ENCODE measurements at places on chromosomes 11 and 22.

GRCh38 chr11:33910296-33910957 lies 18.6 kb upstream of the LMO2 start:
- DNase-seq: no peak

- DNase-seq: peak; percentile 20
Measured at GRCh38 chr11:19988598-19988997, 171.7 kb downstream of the DBX1 start.

- no peak for DNase-seq
Measured at GRCh38 chr11:30423886-30424285, 101.0 kb downstream of the ARL14EP start.

- DNase-seq: no peak
Measured at GRCh38 chr22:38074181-38075104, 9.5 kb downstream of the SLC16A8 start.

GRCh38 chr11:35190804-35191348 lies 51.9 kb downstream of the CD44 start:
- no peak for DNase-seq

DNA sequence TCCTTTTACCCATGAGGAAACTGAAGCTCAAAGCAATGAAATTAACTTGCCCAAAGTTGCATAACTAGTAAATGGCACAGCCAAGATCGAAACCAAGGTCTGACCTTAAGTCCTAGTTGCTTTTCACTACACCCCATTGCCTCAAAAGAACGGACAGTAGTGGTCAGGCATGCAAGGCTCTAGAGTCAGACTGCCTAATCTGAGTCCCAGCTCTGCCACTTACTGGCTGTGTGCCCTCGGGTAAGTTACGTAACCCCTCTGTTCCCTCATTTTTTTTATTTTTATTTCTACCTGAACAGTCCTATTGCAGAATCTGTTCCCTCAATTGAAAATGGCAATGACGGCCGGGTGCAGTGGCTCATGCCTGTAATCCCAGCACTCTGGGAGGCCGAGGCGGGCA lies 9.6 kb downstream of the CYB561A3 start:
- DNase-seq: no peak

GRCh38 chr22:33831207-33831606 lies 89.1 kb downstream of the LARGE1 start:
- DNase-seq: no peak

DNA sequence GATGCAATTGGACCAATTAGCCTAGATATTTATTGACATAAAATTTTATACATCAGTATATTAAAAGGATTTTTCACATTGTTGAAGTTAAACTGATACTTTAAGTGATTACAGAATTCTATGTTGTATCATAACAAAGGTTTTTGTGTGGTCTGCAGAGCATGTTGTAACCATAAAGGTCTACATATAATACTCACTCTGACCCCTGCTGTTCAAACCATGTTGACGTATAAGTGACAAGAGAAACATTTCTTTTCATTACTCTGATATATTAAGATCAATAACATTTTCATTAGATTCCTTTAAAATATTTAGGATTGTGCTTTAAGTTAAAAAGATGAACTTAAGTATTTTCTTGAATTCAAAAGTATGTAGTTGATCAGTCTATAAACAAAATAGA lies 63.9 kb downstream of the GAS2 start:
- no peak for DNase-seq

DNA sequence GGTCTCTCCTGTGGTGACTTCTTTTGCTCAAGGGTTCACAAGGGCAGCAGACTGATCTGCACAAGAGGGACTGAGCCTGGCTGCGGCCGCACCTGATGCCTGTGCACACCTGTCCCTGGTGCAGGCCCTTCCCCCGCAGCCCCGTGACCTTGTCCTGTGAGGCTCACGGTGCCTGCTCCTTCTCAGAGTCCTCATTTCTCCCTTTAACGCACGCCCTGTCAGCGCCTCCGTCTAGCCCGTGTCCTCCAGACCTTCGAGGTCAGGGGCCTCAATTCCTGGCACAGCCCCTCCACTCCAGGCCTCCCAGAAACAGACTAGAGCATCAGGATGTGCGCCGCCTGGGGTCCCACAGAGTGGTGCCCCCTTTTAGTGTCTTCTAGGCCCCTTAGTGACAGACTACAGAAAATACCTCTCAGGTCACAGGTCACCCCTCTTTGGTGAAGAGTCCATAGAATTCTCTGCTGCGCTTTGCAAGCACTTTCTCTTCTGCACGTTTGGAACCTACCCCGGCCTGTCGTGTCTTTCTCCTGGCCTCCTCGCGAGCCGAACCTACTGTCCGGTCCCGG lies 1.0 kb upstream of the DRD4 start:
- no peak for DNase-seq

DNA sequence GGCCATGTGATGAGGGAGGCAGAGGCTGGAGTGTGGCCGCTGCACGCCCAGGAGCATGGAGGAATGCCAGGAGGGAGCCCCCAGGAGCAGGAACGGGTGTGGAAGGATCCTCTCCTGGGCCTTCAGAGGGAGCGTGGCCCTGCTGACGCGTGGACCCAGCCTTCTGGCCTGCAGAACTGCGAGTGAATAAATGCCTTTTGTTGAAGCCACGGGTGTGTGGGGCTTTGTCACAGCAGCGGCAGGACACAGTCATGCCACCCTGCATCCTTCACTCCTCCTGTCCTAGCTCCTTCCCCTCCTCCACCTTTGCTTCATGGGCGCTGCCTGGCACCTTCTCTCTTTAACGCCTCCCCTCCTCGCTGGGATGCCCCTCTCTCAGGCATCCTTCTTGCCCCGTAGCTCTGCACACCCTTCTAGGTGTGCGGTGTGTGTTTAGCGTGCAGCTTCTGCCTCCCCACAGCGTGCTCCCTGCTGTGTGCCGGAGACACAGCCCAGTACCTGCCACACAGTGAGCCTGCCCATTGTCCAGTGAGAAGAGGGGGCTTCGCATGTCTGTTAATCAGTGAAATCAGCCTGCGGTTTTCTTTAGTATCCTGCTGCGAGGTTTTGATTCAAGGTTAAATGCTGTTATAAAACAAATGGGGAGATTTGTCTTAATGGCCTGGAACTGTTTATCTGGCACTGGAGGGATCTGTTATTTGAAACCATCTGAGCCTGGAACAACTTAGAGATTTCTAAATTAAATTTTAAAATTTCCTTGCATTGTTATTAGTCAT lies 459.6 kb downstream of the TBC1D22A start:
- no peak for DNase-seq

- no peak for DNase-seq
Measured at GRCh38 chr11:122242731-122243130, 126.7 kb upstream of the BLID start.

DNA sequence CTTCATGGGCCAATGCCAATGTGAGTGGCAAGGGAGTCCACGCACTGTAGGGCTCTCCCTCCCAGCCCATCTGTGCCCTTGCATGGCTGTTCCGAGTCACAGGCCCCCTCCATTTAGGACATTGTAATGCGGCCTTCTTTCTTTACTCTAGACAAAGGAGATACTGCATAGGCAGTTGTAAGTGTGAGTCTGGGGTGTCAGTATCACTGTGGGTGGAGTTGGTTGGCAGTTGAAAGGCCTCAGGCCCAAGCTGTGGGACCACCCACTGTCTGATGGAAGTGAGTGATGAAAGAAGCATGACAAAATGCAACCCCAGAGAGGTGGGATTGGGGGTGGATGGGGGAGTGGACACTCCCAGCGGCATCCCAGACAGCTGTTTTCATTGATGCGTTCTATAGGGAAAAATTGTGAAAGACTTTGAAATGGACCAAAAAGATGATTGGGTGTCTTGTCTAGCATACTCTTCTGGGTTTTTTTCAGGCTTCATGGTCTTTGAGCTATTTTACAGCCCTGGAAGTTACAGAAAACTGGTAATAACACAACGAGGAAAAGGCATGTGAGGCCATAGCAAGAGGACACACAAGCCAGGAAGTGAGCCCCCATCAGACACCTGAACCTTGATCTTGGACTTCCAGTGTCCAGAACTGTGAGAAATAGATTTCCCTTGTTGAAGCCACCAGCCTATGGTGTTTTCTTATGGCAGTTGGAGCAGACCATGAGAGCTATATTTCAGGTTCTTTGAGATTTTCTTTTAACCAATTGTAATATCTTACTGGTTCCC lies 114.6 kb downstream of the NECTIN1 start:
- no peak for DNase-seq

DNA sequence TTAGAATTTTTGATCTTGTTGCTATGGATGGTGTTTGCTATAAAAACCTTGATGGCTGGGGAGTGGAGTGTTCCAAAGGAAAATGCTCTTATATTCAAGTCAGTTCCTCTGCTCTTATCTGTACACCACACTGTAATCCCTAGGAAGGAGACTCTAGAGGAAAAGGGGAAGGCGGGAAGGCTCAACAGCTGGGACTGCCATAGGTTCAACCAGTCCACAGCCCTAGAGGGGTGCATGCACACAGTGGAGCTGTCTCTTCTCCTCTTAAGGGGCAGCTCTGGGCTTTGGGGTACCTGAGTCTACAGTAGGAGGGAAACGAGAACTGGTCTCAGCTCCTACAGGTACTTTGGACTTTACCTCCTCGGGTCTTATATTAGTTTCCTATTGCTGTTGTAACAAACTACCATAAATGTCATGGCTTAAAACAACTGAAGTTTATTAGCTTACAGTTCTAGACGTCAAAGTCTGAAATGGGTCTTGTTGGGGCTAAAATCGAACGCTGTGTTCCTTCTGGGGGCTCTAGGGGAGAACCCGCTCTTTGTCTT lies 77.2 kb upstream of the ZBED5 start:
- DNase-seq: no peak

- DNase-seq: no peak
Measured at GRCh38 chr11:58640386-58641023, 18.0 kb downstream of the CNTF start.

DNA sequence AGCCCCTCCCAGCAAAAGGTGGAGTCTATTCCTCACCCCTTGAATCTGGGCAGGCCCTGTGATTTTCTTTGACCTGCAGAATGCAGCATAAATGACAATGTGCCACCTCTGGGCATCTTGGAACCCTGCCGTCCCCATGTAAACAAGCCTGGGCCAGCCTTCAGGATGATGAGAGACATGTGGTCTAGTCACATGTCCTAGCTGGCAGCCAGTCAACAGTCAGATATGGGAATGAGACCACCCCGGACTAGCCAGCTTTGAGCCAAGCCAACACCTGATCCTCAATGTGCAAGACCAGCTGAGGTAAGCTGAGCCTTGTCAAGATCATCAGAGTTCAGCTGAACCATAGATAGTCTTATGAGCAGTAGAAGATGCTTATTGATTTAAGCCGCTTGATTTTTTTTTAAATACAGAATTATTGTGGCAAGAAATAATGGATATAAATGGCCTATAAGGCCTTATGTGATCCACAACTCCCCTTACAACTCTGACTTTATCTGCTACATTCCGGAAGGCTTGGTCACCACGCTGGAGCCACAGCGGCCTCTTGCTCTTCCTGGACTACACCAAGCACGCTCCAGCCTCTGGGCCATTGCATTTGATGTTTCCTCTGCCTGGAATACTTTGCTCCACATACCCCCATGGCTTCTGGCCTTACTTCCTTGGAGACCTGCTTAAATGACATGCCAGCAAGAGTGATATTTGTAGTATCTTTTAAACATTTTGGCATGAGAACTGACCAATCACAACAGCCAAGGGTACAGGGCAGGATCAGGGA lies 225.9 kb upstream of the SESN3 start:
- no peak for DNase-seq

DNA sequence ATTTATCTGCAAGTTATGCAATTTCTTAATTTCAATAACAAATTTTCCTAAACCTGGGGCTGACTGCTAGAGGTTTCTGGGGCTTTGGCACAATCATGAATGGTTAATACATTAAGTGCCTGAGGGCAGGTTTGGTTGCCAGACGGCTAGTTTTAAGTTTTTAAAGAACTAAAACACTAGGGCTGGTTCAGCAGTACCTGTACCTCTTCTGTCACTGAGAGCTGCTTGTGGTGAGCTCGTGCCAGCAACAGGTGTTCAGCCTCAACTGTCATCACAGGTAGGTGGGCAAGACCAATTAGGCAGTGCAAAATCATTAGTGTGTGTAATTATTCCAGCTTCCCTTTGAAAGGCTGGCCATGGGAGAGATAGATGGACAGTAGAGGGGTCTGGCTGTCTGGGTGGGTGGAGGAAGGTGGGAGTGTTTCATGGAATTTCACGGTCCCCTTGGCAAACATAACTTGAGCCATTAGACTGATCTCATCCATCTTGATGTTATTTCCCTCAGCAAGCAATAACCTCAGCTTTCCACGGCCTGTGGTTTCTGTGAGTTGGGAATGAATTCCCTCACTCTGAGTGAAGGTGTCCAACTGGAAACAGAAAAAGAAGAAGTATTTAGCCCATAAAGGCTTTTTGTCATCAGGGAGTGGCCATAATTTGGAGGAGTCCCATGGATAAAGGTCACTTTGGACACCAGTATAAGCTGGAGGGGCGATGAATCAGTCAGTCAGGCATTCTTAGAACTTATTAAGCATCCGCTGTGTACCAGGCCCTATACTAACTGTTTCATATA lies 114.8 kb downstream of the SNX19 start:
- DNase-seq: no peak

GRCh38 chr22:35045451-35045850 lies 20.5 kb upstream of the ISX start:
- DNase-seq: no peak

DNA sequence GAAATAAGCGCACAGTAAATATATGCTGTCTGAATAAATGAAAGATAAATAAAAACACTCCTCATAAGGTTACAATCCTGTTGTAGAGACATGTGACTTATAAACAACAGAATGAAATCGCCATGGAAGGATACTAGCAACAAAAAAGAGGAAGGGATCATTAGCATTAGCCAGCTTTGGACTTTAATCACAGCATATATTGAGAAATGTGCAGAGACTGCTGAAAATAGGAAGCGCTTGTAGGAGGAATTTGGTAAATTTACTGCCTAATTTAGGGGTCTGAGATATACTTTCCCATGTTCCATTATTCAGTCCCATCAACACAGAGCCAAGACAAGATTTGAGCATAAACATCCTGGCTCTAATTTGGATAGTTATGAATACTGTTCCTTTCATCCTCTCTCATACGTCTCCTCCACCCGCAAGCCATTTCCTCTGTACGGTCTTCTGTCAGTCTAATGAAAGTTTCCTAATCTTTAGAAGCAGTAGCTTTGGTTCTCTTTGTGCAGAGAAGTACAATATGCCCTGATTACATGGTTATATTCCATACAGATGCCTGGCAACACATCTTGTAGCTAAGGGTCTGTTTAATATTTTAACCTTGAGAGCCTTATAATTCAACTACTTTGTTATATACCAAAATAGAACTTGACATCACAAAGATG lies 37.1 kb upstream of the AKIP1 start:
- DNase-seq: no peak

Data from ovary (tissue), 10 donors.